Kidney glomerular epithelial cell (primary cell): ENCODE measurements at places on chromosomes 7 and 10.

DNA sequence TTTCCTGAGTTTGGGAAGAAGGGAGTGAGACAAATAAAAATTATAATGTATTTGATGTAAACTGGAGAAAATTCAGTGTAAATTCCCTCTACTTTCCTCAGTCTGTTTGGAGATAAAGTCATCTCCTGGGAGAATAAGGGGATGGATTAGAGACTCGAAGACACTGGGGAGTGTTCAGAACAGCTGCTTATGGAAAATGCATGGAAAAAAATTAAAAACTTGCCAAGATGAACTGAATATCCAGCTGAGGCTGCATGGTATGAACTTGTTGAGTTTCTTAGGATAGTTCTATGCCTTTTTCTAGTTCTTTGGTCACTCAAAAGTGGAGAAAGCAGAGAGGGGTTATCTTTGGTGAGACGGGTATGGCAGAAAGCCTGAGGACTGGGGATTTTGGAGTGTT, 210.5 kb downstream of the BICC1 start:
- DNase-seq = no peak

- no peak for DNase-seq
Measured at GRCh38 chr7:31113660-31114059, 61.6 kb downstream of the ADCYAP1R1 start.

- no peak for DNase-seq
Measured at GRCh38 chr7:151428378-151429236, 11.3 kb downstream of the CRYGN start.

GRCh38 chr7:128260069-128260795, 19.2 kb downstream of the LEP start:
- no peak for DNase-seq

GRCh38 chr10:43598446-43598845, 7.8 kb upstream of the ZNF485 start:
- no peak for DNase-seq

DNA sequence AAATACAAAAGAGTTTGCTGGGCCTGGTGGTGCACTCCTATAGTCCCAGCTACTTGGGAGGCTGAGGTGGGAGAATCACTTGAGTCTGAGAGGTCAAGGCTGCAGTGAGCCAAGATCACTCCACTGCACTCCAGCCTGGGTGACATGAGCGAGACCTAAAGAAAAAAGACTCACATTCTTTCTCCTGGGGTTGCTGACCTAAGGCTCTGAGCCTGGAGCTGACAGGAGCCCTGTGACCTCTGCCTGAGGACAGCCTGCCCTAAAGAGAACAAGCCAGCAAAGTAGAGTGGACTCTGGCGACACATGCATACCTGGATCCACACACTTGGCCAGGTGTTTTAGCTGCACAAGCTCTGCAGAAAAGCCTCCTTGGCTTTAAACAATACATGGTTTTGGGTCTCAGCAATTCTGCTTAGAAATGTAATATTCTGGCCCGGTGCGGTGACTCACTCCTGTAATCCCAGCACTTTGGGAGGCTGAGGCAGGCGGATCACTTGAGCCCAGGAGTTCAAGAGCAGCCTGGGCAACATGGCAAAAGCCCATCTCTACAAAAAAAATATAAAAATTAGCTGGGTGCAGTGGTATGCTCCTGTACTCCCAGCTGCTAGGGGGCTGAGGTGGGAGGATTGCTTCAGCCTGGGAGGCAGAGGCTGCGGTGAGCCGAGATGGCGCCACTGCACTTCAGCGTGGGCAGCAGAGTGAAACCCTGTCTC, 58.4 kb downstream of the TMEM209 start:
- no peak for DNase-seq

- DNase-seq = no peak
Measured at GRCh38 chr7:6276911-6277408, 4.5 kb upstream of the CYTH3 start.

DNA sequence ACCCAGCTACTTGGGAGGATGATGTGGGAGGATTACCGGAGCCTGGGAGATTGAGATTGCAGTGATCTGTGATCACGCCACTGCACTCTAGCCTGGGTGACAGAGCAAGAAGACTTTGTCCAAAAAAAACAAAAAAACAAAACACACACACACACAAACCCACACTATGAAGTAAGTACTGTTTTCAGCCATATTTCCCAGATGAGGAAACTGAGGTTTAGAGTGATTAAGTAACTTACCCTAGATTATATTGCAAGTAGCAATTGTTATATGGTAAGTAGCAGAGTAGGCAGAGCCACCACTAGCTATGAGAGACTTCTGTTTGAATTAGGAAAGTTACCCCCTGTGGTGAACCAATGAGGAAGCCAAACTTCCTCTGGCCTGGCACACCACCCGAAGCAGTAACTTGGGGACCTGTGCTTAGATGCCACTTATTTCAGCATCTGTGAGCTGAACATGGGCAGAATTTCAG, 61.9 kb downstream of the MCU start:
- DNase-seq = no peak

- no peak for DNase-seq
Measured at GRCh38 chr7:151524845-151525244, 5.2 kb upstream of the RHEB start.

GRCh38 chr10:228366-228765, 93.1 kb downstream of the ZMYND11 start:
- no peak for DNase-seq

DNA sequence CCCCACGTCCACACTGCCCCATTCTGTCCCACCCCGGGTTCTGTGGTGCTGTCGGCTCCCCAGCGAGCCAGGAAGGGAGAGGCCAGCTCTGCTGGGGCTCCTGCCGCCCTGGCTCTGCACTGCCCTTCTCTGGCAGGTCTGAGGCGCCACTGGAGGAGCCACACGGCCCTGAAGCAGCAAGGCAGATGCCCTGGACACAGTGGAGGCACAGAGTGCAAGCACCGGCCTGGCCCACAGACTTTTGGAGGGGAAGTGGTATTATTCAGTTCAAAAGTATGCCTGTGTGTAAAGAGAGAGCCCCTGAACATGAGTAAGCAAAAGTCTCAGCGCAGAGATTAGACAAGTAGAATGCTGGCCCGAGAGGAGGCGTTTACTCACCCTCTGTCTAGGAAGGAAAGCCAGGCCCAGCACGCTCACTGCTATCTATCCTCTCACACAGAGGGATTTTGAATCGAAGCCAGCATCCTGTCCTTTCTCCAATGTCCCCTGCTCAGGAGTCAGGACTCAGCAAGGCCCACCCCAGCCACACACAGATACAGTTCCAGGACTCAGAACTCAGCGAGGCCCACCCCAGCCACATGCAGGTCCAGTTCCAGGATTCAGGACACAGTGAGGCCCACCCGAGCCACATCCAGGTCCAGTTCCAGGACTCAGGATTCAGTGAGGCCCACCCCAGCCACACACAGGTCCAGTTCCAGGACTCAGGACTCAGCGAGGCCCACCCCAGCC, 115.0 kb downstream of the EGFR start:
- peak; percentile 88 for DNase-seq

DNA sequence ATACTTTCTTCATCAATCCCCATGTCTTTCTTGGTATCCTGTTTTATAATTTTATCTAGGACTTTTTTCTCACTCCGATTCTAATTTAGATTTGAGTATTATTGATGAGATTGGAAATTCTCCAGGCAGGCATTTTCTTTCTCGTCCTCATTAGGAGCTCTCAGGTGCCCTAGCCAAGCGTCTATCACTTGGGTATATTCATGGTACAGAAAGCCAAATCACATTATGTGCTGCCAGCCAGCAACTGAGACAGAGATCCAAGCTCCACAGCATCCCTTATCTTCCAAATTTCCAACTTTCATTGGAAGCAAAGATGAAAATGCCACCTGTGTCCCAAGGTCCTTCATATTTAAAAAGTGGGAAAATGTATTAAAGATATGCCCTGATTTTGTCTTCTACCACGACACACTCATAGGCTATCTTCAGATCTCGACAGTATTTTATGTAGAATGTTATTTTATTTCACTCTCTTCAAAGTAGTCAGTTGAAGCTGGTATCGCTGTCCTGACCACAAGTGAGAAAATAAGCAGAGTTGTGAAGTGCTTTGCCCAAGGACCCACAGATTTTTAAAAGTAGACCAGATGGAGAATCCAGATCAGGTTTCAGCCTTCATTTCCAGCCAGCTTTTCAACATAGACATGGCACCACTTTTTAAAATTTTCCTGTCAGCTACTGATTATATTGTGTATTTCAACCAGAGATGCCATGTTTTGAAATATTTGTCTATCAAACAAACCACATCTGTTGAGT, 773.4 kb downstream of the CNTNAP2 start:
- DNase-seq = no peak

DNA sequence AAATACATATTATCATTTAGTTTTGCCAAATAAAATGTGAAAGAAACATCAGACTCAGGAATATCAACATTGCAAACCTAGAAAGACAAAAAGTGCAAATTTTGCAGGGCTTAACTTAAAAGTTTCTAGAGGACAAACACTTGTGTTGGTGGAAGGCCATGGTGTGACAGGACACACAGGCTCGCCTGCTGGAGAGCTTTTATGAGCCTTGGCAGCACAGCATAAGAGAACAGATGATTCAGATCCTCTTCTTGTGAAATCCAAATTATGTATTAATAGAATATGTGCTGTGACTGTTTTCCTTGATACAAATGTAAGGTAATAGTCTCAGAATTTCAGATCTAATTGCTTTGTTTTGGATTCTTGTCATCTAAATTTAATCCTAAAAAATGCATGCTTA, 72.9 kb upstream of the ABCB5 start:
- DNase-seq = no peak
